ENCODE measurements at places on chromosomes 11 and 22.

- no peak for DNase-seq
These were observed 6.8 kb downstream of the BID start for GRCh38 chr22:17767233-17768065.

GRCh38 chr11:116931206-116931953 is 94.0 kb upstream of the APOA1 start:
- no peak for DNase-seq

DNA sequence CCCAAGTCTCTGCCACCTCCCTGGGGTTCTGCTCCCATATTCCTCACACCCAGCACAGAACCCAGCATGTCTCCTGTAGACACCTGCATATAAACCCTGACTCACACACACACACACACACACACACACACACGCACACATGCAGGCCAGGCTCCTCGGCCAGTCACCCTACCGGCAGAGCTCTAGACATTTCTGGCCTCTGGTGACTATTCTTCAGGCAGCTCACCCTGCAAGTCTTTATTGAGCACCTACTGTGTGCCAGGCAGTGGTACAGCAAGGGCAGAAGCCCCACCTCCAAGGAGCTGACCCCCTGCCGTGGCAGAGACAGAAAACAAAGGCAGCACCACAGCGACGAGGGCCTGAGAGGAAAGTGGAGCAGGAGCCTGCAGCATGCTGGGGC is 50.3 kb downstream of the CDKN1C start:
- DNase-seq: no peak

- no peak for DNase-seq
These were observed 6.0 kb downstream of the P2RX6 start for GRCh38 chr22:21020802-21021429.

DNA sequence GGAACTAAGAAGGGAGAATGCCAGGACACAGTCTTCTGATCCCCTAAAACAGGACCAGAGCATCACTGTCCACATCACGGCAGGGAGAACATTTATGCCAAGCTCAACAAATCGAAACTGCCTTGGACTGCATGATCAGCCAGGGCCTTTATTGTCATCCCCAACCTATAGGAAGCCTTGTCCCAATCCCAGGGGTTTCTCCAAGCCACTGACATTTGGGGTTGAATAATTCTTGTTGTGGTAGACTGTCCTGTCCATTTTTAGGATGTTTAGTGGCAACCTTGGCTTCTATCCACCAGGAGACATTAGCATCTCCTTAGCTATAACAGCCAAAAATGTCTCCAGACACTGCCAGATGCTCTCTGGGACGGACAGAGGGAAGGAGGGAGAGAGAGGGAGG is 37.1 kb downstream of the RPL27A start:
- DNase-seq: no peak

DNA sequence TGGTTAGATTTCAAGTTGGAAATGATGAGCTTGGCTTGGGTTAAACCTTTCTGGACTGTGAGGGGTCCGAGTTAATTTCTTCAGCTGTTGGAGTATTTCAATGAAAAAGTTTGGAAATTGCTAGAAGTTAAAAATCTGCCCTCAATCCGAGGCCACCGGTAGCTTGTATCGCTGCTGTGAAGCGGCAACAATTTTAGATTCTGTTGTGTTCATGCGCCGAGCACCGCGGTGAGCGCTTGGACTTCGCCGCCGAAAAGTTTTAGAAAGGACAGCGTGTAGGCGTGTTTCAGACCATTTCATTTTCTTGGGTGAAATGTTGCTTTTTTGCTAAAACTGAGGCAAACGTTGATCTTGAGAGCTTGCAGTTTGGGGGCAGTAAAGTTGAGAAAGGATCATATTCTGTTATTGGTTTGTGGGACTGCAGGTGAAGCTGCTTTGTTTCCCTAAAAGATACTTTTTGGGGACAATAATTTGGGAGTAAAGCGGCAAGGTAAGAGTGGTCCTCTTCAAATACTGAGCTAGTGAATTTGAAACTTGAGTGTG is 928 bp downstream of the FBXO7 start:
- DNase-seq: no peak

- no peak for DNase-seq
These were observed 48.0 kb upstream of the SLC5A1 start for GRCh38 chr22:31995046-31995445.

GRCh38 chr22:31400023-31400397 is 606 bp downstream of the DRG1 start:
- DNase-seq: no peak

DNA sequence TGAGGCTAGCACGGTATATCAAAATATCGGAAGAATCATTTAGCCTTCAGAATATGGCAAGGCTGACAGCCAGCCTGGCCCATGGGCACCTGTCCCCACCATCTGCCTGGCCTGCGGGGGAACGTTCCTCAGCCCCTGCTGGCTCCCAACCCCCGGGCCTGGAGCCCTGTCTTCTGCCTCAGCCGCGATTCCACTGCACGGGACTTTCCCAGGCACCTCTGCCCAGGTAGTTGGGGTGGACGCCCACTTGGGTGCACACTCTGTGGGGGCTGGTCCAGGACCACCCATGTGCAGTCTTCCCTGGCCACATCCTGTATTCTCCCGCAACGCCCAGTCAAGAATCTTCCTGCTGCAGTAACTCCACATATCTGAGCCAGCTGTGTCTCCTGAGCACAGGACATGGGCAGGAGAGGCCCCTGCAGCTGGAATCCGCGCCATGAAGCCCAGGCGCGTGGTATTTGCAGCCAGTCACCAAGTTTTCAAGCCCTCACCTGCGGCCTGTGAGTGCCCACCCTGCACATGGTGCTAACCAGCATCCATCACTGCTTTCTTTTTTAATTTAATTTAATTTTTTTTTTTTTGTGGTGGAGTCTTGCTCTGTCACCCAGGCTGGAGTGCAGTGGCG is 77.9 kb downstream of the KCNQ1 start:
- peak; percentile 2 for DNase-seq

DNA sequence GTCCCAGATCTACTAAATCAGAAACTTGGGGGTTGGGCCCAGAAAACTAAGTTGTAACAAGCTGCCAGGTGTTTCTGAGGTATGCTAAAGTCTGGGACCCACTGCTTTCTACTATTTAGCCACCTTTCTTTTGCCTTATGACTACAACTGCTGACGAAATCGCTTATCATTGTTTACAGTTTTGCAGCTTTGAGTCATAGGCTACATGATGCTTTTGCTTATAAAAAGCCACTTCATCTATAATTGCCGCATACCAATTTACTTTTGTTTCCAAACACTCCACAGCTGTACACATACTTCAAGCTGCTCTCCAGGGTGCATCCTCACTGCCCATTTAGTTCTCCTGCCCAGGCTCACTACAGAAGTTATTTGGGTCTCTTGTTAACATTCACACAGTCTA is 144.7 kb downstream of the ENTHD1 start:
- no peak for DNase-seq

DNA sequence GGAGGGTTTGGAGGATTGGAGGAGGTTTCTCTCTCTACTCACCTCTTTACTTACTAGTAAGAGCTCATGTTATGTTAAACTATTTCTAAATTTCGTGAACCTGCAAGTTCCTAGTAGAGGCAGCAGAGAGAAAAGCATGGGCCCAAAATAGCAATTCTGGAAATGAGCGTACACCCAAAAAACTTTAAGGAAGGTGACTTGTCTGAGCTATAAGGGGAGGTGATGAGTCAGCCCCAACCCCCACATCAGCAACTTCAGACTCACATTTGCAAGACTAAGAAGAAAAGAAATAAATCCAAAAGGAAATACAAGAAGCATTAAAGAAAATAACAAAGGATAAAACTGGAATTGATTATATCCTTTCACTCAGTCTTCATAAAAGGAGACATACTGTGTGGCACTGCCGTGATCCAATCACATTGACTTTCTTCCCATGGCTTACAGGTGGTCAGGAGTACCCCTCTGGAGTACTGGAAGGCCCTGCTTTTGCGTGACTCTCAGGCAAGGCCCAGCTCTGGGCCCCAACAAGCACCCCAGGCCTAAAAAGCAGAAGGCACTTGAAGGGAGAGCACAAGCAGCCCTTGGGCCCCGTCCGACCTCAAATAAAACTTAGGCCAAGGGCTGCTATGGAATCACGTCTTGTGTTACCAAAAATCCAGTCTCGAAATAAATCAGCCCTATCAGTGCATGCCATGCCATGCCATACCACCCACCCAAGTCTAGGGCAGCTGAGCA is 14.3 kb downstream of the PACSIN2 start:
- DNase-seq: no peak

- DNase-seq: no peak
These were observed 71.4 kb upstream of the CCND1 start for GRCh38 chr11:69569306-69570200.

DNA sequence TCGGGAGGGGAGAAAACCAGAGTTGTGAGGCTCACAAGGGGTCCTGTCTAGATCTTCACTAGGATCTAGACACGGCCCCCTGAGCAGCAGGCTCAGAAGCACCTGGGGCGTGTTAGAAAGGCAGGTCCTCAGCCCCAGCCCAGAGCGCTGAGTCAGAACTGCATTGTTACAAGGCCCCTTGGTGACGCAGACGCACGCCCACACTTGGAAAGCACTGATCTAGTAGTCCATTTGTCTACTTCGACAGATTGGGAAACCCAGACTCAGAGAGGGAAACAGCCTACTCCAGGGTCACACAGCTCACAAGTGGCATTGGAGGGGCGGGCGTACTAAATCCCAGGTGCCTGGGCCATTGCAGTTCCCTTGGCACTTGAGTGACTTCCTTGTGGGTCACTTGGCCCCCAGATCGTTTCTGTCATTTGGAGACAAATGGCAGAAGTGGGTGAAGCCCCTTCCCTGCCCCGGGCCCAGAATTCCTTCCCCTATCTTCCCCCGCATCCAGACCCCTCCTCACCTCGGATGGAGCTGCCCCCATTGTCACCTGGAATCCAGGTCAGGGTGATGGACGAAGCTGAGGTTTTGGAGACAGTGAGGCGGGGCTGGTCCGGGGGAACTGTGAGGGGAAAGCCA is 110.8 kb downstream of the CEP164 start:
- no peak for DNase-seq

DNA sequence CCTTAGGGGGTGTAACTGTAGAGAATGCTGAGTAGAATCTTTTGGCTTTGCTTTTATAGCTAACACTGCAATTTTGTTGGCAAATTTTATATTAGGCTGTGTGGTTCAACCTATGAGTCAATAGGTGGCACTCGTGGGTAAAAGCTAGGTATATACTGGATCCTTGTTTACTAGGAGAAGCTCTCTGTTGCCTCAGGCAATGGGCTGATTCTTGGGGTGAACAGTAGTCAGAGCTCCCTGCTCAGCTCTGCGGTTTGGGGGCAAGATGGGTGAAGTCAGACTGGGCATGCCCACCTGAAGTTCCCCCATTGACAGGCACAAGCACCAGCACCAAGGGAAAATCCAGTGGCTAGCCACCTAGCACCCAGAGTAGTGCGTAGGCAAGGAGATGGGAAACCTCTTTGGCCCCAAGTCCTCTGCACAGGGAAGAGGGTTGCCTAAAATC is 238.7 kb downstream of the FAM181B start:
- no peak for DNase-seq

- DNase-seq: no peak
These were observed 15.8 kb upstream of the FLI1 start for GRCh38 chr11:128678024-128678423.

Measured in T-helper 17 cell (primary cell).